H9 (cell line): ENCODE measurements at places on chromosomes 16 and 17.

DNA sequence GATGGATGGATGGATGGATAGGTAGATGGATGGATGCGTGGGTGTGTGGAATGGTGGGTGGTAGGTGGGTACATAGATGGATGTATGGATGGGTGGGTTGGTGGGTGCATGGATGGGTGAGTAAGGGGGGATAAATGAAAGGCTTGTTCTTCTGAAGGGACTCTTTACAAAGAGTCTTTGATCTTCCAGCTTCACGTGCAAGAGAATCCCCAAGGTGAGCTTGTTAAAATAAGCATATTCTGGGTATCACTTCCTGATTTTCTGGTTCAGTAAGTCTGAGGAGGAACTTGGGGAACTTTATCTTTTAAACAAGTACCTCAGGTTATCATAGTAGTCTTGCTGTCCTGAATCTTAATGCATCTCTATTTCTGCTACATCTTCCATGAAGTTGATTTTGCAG lies 639.1 kb downstream of the MAF start:
- DNase-seq = no peak

DNA sequence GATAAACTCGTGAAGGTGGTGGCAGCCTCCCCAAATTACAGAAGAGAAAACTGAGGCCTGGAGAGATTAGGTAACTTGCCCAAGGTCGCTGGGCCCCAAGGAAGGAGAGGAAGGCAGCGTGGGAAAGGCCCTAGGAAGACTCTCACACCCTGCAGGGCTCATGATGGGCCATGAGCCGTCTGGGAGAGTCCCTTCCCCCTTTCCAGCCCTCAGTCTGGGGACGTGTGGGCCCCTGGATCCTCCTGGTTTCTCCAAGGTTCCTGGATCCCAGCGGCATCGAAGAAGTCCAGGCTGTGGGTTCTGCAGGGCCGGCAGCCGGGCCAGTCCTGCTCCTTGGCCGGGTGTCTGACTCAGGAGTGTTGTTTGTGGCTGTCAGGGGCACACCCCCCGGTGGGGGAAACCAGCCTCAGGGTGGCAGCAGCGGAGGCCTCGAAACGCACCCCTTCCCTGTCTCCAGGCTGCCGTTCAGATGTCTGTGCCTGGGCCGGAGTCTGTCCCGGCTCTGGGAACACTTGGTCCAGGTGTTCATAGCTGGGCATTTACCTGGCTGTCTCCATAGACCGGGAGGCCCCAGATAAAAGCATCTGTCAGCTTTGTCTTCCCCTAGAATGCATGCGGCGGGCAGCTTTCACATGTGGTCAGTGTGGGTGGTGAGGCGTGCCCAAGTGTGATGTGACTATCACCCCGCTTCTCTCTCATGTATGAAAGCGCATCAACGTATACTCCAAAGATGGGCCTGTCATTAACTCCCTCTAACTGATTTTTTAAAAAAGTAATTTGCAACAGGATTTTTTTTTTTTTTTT lies 3.7 kb upstream of the RAP1GAP2 start:
- no peak for DNase-seq

GRCh38 chr17:9844153-9844552 lies 18.4 kb downstream of the GLP2R start:
- DNase-seq = peak; percentile 23

DNA sequence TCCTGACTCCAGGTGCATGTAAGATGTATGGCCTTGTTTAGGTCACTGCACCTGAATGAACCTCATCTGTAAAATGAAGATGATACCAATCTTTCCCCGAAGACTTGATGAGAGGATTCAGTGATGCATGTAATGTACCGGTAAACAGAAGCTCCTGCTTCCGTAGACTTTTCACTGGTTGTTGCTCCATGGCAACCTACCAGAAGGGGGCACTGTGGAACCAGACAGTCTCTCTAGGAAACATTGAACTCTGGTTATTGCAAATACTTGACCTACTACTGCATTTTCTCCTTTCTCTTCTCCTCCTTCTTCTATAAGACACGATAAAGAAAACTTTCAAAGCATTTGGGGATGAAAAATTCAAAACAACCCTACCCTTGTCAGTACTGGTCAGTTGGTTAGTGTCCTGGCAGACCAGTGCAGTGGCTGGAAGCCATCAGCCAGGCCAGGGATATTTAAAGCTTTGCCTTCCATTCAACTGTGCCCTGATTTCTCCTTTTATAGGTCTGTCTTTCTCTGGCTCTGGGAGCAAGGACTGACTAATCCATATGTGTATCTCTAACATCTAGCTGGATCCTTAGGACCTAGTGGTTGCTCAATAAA lies 667.4 kb upstream of the SALL1 start:
- peak; percentile 64 for DNase-seq

GRCh38 chr16:68607443-68607842 lies 37.7 kb upstream of the CDH3 start:
- DNase-seq = no peak

DNA sequence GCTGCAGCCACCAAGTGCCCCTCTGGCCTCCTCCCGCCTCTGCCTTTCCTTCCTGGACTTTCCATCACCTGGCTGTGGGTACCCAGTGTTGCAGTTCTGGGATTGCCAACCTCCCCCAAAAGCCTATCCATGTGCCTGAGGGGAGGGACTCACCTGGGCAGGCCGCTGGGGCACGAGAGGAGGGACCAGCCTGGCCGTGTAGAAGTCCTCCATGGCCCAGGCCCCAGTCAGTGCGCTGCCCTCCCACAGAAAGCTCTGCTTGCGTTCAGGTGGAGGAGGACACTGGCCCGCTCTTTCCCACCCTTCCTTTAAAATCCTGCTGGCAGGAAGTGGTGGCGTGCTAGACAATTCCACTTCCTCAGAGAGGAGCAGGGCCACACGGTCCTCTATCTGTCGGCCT lies 14.2 kb downstream of the SLX4 start:
- DNase-seq = no peak

DNA sequence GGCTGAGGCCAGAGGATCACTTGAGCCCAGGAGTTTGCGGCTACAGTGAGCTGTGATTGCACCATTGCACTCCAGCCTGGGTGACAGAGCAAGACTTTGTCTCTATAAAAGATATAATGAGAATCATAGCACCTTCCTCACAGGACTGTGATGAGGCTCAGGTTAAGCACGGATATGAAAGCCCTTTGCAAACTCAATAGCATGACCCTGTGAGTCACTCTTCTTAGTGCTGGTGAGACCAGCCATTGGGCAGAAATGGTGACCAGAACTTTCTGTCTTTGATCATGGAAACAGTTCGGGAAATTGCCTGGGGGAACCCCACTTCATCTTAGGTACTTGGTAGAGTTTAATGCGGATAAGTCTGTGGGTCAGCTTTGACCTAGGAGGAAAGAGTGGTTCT lies 144.2 kb downstream of the PRKCB start:
- no peak for DNase-seq

- no peak for DNase-seq
Observed at GRCh38 chr17:33797181-33797580, 457.9 kb upstream of the CCL2 start.

GRCh38 chr16:67028696-67029253 lies at the start of gene CBFB:
Gene CBFB, plus strand, starts transcription at chr16:67029149. Its CDS starts 259 bp downstream, at chr16:67029408.
- peak; percentile 88 for DNase-seq

DNA sequence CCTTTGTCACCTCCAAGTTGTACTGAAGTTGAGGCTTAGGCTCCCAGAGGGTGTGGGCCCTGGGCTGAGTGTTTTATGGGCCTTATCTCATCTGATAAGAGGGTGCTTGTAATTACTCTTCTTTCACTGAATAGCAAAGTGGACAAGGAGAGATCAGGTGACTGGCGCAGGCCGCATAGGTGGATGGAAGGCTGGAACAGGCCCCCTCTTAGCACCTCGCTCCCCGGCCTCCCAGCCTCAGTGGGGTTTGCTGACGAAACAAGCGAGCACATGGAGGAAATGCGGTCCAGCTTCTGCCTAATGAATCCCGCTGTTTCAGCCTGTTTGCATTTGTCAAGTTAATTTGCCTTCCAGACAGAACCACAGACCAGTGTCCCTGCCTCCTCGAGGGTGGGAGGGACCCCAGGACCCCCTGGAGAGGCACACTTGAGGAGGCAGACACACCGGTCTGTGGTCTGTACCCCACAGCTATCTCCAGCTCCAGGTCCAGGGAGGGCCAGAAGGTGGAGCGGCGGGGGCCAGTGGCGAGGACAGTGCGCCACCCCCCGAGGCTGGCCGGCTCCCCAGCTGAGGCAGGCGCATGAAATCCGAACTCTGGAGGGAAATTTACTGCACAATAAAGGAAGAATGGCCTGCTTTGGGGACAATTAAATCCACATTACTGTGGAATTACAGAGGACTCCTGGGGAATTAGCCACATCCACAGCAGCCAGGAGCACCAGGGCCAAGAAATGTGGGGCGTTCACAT lies 123.4 kb downstream of the NTN1 start:
- no peak for DNase-seq

DNA sequence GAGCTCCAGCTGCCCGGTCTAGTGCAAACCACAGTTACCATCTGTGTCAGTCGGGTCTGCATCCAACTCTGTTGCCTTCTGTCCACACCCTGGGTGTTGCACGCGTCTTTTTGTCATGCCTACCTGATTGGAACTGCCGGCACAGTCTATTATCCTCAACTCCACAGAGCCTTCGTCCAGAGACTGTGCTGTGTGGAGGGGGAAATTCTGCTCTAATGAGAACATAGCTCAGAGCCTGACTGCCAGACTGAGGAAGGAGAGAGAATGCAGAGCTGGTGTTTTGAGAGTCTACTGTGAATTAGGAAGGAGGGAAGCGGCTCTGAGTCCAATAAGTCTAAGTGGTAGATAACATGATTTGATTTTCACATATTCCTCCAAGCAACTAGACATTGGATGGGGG lies 68.3 kb upstream of the GPR139 start:
- DNase-seq = no peak

GRCh38 chr17:9389111-9389527 lies 186.5 kb downstream of the STX8 start:
- no peak for DNase-seq

- no peak for DNase-seq
Observed at GRCh38 chr16:4200781-4201137, 41.1 kb downstream of the SRL start.
